ENCODE measurements at places on chromosomes 6 and 20.

GRCh38 chr20:44696315-44696714 is 18.9 kb upstream of the CCN5 start:
- no peak for DNase-seq

- no peak for DNase-seq
Measured at GRCh38 chr6:111624401-111625098, 18.9 kb upstream of the TRAF3IP2 start.

DNA sequence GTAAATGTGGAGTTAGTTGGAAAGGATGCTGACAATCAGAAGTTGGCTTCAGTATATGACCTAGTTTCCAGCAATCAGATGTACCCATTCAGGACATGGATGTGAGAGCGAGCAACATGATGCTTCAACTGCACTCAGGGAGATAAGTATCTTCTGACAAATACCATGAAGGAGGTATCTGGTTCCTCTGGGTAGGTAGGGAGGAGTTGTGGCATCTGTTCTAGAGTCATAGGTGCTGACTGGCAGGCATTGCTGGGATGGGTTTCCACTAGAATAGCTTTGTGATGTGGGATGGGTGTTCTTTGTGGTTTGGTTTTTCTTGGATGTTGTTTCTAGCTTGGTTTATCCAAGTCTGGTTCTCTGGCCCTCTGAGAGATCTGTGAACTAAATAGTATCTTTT is 3.9 kb upstream of the REV3L start:
- DNase-seq, result no peak

DNA sequence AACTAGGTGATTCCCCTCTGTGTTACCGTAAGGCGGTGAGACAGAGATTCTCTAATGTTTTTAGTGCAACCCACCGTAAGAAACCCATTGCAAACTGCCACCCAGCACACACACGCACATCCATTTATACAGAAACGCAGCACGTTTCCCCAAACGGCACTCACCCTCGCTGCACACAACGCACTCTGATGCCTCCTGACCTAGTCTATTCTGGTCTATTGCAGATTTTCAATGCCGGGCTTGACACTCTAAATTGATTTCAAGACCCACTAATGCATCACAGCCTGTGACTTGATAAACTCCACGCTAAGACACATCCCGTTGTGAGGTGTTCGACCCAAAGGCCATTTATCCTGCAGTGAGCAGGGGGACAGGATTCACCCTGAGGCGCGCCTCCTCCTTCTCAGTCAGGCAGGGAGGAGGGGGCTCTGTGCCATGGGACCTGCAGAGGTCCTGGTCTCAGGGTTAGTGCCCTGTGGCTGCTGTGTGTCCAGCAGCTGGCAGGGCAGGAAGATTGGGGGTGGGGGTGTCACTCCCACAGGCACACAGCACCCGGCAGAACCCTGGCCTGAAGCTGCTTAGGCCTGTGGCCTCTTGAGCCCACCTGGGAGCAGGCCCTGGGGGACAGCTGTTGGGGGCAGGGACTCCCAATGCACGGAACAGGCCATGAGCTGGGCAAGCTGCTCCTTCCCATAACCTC is 335.6 kb downstream of the PREX1 start:
- DNase-seq, result no peak

DNA sequence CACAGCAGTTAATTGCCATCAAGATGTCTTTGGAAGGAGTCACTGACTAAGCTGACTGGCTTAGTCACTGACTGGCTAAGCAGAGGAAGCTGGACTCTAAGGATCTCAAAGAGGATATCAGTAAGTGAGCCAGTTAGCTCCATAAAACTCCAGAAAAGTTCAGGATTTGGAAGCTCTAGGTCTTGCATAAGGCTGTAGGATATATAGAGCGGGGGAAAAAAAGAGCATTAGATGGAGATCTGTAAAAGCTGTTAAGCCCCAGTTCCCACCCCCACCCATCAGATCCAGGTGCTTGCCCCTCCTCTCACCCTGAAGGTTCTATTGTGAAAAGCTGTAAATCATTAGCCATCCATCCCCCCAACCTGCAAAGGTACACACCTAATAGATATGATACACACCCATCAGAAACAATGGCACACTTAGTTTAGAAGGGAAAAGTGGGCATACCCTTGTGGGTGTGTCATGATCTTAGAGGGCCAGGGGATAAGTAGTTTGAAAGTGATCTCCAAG is 32.2 kb downstream of the CARMIL1 start:
- no peak for DNase-seq

- peak; percentile 13 for DNase-seq
Measured at GRCh38 chr20:60137657-60138245, 179.5 kb downstream of the CDH26 start.

DNA sequence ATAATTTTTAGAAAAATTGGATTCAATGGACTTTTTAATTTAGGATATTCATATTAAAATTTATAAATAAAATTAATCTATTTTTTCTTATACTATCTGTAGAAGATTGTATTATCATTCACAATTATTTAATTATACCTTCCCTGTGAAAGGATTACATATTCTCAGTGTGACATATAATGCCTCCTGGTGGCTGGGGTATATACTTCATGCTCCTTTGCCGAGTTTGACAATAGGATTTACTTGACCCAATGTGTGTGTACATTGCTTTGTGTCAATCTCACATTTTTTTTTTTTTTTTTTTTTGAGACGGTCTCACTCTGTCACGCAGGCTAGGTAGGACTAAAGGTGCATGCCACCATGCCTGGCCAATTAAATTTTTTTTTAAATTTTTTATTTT is 230.0 kb upstream of the CHD6 start:
- no peak for DNase-seq

GRCh38 chr6:111256646-111257045 is 169.3 kb downstream of the SLC16A10 start:
- no peak for DNase-seq

DNA sequence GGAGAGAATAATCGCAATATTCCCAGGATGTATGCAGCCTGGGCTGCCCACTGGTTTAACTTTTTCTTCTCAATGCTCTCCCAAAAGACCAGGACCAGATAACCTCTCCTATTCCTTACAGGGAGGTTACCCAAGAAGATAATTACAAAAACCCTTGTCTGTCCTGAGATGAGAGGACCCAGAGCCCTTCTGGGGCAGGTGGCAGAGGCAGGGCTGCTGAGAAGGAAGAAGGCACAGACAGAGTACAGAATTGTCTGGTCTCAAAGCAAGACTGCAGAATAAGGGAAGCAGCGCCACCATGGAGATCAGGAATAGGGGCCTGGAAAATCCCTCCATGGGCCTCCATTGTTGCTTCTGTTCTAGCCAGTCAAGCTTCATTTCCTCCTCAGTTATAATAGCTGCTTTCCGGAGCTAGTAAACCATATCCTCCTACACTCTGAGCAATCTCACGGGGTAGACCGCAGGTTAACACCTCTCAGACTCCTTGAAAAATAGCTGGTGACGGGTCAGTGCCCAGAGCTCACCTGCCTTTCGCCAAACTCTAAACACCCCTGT is 463 bp upstream of the HLA-DMB start:
- DNase-seq, result no peak

DNA sequence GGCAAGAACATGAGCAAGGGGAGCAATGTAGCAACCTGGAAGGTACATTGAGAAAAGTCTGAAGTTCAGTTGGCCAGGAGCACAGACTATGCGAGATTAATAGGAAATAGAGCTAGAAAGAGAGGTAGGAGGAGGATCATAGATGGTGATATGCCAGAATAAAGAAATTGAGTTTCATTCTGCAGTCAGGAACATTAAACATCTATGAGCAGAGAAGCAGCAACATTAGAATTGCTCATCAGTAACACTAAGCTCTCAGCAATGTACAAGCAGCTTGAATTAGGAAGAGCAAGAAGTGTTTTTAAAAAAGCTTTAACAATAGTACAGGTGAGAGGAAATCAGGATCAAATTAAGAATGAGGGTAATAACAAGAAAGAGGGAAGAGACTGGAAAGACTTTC is 467.9 kb downstream of the PHF3 start:
- no peak for DNase-seq

- no peak for DNase-seq
Measured at GRCh38 chr20:43787937-43788336, 61.1 kb upstream of the GTSF1L start.

- DNase-seq, result no peak
Measured at GRCh38 chr20:48098099-48098498, 312.8 kb upstream of the SULF2 start.

DNA sequence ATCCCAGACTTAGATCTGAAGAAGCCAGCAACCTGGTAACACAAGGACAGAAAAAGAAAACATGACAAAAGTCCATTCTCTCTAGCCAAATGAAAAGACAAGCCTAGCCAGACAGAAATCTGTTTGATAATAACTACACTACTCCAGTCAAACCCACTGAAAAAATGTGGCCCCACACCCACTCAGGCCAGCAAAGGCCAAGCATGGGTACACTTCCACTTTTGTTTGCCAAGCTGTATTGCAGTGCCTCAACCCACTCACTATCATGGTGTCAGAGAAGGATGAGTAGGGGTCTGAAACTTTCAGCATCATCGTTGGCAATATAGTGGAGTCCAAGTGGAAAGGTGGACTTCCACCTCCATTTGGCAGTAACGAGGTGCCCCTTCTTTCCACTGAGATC is 45.8 kb downstream of the EPM2A start:
- no peak for DNase-seq

- no peak for DNase-seq
Measured at GRCh38 chr6:111157412-111157811, 70.1 kb downstream of the SLC16A10 start.

GRCh38 chr20:29306390-29307072 is 1950.9 kb upstream of the DEFB115 start:
- DNase-seq, result no peak

- no peak for DNase-seq
Measured at GRCh38 chr20:38252292-38253288, 7.9 kb downstream of the KIAA1755 start.

DNA sequence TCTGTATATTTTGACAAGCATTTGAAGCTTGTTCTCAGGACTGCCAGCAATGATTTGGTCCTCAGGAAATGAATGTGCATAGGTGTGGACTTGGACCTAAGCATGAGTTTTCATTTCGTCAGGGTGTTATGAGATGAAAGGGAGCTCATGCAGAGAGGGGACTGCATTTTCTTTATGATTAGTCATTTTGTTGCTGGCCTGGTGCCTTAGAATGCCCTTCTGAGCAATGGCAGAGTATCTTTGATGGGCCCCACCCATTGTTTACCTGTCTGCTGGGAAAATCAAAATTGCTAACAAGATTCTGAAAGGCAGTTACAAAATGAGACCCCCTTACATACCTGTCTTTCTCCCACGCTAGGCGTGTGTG is 51.5 kb upstream of the MTHFD1L start:
- no peak for DNase-seq

DNA sequence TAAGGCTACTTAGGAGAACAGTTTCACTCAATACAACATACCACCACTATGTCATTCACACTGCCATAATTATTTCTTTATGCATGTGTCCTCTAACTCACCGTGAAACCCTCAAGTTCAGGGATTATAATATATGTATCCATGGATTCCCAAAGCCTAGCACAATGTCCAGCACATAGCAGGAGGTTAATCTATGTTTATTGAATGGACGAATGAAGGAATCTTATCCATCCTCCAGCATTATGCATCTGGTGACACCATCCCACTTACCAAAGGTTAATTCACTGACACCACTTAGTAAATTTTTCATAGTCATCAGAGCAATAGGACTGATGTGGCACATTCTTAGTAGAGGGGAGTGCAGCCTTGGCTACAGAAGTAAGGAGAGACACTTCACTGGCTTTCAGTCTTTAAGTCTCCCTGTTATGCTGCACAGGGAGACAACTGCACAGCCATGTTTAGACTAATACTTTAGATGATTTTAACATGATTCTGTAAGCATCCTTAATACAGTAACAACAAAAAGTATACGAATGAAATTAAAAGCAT is 49.7 kb downstream of the EPHA7 start:
- DNase-seq, result no peak

- no peak for DNase-seq
Measured at GRCh38 chr6:70150521-70150920, 152.4 kb downstream of the COL9A1 start.

DNA sequence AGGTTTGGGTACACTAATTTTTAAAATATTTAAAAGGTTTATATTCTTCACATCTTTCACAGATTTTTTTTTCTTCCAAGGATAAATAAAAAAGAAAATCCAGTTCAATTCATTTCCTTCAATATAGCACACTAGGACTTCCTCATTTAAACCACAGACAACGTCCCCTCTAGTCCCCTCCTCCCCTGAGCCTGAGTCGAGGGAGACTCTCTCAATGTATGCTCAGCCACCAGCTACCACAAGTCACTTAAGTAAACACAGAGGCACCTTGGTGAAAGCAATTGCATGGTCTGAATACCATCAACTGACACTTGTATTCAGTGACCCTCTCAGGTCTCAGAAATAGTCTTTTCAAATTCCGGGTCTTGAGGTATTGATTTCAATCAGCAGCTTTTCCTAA is 88.6 kb downstream of the SIM1 start:
- DNase-seq, result no peak

DNA sequence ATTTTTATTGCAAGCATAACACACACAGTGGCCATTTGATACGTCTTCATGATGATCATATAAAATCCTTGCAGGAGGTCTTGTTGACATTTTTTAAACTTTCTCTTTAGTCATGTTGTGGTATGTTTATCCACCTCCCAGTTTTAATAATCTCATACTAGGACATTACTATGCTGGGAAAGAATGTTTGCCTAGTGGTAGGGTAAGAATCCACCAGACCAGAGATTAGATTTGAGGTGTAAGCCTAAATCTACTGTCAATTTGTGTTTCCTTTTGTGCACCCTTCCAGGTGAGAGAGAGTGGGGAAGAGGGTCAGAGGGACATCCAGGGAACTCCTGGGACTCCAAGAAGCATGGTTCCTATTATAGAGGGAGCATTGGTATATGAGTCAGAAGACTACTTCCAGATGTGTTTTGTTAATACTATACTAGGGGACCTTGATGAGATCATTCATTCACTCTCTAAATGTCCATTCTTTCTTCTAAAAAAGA is 298.3 kb upstream of the SASH1 start:
- no peak for DNase-seq

- DNase-seq, result no peak
Measured at GRCh38 chr6:3361312-3362037, 95.4 kb downstream of the SLC22A23 start.

DNA sequence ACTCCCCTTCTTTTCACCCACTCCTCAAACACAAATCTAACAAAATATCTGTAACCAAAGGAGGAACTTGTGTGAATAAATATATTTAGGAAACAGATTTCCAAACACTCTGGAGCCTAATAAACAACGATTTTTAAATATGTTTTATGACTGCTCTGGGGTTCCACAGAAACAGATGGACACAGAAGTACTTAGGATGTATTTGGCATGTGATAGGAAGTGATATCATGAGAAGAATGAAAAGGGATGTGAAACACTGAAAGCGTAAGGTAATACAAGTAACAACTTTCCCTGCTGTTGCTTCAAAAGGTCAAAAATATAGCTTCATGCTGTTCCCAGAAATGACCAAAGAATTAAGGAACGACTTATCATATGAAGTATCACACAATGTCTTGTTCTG is 26.1 kb upstream of the ENPP1 start:
- no peak for DNase-seq

DNA sequence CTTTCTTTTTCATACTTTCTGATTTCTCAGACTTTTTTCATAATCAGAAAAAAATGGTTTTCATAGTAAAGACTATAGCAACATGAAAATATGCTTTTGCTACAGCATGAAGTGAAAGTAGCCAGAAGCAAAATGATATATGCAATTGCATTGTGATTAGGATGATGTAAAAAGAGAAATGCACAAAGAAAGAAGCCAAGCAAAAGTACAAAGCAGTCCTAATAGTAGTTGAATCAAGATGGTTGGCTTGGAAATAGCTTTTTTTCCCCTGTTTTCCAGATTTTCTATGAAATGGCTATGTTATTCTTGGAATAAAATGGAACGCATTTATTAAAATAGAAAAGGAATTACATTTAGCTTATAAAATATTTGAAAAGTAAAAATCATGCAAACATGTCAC is 77.3 kb downstream of the SEL1L2 start:
- DNase-seq, result no peak
